ENCODE measurements at places on chromosomes 4 and X.

DNA sequence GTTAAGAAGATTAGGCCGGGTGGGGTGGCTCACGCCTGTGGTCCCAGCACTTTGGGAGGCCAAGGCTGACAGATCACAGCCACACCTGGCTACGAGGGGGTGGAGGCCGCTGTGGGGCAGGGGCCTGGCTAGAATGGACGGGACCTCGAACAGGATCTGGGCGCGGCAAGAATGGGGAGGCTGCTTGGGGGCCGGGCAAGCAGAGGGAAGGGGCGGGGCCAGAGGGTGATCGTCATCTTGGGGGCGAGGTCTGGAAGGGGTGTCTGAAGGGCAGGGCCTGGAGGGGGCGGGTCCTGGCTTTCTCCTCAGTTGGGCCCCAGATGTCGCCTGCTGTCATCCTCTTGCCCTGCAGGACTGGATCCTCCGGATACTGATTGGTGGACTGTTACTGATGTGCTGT is 57.3 kb upstream of the ENPEP start:
- DNase-seq: no peak

DNA sequence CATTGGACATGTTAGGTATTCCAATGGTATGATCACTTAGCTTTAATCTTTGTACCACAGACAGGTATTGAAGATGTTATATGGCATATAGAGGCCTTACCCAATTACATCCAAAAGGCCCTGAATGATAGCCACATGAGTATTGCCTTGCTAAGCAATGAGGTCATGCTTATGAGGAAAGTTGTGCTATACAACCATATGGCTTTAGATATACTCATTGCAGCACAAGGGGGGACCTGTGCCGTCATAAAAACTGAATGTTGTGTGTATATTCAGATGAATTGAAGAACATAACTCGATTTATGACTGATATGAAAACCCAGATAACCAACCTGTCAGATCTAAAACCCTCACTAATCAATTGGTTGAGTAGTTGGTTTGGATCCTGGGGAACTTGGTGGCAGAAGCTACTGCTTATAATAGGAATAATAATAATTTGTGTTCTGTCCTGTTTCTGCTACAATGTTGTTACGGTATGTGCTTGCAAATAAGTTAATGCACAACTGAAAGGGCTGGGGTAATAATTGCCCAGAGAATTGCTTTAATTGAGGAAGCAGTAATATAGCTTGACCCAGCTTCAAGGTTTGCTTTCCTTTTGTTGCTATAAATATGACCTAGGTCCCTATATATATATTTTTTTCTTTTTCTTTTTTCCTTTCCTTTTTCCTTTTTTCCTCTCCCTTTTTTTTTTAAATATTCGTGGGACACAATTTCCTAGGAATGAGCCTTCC is 21.5 kb upstream of the CSTF2 start:
- no peak for DNase-seq

DNA sequence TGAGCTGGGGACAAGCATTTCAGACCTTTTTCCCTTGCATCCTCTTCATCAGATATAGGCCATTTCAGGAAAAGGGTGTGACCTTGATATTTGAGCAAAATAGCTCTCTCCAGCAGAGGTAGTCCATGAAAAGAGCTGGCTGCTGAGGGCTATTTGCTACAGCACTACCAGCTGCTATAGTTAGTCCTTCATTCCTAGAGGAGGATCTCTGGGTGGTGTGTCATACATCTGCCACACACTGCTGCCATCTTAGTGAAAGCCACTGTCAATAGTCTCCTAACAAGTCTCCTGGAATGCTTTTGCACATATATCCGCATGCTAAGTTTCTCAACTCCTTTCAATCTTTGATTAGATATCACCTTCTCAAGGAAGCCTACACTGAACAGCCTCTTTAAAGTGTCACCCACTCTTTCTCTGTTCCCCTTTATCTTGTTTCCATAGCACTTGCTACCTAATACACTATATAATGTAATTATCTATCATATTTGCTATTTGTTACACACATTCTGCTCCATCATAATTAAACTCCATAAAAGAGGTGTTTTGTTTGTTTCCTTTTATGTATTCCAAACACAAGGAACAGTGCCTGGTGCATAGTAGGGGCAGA is 131.9 kb downstream of the TBC1D19 start:
- no peak for DNase-seq

DNA sequence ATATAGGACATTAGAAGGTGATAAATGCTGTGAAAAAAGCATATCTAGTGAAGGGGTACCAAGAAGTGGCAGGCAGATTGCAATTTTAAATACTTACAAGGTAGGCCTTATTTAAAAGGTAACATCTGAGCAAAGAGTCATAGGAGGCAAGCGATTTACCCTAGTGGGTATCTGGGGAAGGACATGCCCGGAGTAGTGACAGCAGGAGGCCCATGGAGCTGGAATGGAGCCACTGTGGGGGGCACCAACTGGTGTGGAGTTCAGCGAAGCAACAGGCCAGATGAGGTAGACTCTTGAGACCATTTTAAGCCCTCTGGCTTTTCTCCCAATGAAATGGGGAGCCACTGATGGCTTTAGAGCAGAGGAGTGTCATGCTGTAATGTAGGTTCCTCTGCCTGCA is 37.3 kb downstream of the SEC24D start:
- DNase-seq: no peak

GRCh38 chrX:40158036-40158706 is 60.4 kb upstream of the BCOR start:
- DNase-seq: no peak

- DNase-seq: no peak
Measured at GRCh38 chr4:183011213-183011907, 87.7 kb upstream of the WWC2 start.

DNA sequence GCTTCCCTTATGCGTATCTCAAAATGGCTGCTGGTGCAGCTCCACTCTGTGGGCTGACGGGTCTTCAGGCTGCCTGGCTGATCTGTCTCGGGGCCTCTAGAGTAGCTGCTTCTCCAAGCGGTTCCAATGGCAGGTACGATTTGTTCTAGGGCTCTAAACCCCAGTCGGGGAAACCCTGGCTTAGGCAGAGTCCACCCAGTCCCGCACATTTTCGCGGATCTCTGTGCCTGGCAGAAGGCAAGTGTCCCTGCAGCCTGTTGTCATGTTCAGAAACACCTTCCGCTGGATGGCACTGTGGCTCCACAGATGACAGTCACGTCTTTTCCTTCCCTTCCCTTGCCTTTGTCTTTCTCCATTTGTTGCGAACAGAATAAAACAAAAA is 54.4 kb downstream of the NBDY start:
- no peak for DNase-seq

DNA sequence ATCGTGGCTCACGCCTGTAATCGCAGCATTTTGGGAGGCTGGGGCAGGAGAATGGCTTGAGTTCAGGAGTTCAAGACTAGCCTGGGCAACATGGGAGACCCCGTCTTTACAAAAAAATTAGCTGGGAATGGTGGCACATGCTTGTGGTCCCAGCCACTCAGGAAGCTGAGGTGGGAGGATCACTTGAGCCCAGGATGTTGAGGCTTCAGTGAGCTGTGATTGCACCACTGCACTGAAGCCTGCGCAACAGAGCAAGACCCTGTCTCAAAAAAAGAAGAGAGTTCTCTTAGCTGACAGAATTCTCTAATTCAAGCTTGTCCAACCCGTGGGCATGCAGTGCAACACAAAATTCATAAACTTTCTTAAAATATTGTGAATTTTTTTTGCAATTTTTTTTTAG is 95.6 kb upstream of the CBR4 start:
- DNase-seq: no peak

DNA sequence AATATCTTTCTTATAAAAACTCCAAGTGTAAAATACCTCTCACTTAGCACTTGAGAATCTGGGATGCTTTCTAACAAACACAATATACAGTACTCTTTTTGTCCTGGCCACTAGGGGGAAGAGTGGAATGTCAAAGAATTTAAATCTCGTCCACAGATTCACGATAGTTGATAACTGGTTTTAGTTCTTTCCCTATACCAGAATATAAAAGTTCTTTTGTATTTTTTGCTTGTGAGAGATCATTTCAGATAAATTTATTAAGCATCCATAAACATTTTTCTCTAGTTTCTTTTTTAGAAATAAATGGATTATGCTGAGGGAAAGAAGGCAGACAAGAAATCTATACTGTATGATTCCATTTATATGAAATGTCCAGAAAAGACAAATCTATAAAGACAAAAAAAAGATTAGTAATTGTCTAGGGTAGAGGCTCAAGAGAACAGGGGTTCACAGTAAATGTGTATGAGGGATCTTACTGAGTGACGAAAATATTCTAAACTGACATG is 50.4 kb downstream of the MGARP start:
- DNase-seq: no peak

DNA sequence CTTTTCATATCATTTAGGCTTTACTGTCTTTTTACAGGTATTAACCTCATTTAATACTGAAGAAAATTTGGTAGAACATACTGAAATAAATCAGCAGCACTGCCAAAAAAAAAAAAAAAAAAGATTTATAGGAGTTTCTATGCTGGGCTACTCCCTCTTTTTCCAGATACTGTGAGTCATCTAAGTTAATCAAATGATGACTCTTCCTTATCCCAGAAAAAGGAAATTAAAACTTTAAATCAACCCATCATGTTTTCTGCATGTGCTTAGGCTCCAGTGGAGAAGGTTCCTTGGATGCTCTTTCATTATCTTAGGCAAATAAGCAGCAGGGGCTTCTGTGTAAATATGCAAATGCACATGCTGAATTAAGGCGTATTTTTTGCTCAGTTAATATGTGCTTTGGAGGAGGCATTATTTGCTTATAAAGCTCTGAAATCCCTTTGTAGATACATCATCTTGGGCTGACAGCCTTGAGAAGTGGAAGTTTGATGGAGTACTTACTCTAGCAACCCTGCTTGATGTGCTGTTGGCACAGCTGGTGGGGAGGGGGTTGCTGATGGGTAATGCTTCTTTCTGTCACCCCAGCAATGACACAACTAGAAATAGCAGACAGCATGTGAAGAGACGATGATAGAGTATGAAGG is 136.1 kb downstream of the C4orf33 start:
- DNase-seq: no peak

- no peak for DNase-seq
Measured at GRCh38 chr4:69030326-69030725, 65.9 kb upstream of the UGT2B7 start.

DNA sequence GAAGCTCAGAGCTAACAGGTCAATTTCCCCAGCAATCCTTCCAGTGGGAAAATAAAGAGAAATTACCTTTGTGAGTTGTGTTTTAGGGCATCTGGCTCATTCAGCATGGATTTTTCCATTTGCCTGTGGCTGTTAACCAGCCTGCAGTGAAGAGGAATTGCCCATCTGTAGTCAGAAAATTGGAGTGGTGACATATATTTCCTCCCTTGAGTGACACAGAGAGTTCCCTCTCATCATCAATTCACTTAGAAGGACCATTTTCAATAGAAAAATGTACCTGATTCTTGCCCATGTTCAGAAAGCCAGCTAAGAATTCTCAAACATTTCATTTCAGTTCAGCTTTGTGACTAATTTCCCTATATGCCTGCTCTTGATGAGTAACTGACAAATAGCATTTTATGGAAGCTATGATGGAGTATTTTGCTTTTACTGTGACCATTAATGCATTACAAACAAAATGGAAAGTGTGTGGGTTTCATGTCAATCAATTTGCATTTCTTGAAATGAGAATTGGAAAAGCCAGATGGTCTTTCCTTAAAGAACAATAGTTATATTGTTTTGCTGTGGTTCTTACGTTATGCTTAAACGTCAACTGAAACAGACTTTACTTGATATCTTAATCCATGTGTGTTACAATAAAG is 155.8 kb downstream of the NWD2 start:
- DNase-seq: no peak

- no peak for DNase-seq
Measured at GRCh38 chr4:53608649-53609048, 17.4 kb upstream of the LNX1 start.

DNA sequence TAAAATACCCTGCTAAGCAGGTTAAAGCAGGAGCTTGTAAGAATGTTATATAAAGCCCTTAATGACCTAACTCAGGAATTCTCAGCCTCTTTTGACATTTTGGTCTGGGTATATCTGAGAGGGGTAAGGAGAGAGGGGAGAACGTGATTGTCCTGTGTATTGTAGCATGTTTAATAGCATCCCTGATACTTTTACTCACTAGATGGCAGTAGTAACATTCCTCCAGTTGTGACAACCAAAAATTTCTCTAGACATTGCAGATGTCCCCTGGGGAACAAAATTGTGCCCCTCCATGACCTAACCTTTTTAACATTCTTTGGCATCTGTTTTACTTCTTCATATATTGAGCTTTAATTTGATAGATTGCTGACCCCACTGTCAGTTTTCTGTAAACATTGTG is 17.9 kb downstream of the SMARCA5 start:
- no peak for DNase-seq

- no peak for DNase-seq
Measured at GRCh38 chr4:168863719-168864647, 146.1 kb downstream of the CBR4 start.

GRCh38 chr4:137700072-137700471 is 167.8 kb upstream of the PCDH18 start:
- DNase-seq: no peak

- DNase-seq: no peak
Measured at GRCh38 chrX:63959975-63960374, 175.0 kb upstream of the ARHGEF9 start.
